ENCODE measurements at places on chromosomes 7 and 10.
A peak's percentile ranks its signal among the peaks of the same experiment; 100 is the strongest.

DNA sequence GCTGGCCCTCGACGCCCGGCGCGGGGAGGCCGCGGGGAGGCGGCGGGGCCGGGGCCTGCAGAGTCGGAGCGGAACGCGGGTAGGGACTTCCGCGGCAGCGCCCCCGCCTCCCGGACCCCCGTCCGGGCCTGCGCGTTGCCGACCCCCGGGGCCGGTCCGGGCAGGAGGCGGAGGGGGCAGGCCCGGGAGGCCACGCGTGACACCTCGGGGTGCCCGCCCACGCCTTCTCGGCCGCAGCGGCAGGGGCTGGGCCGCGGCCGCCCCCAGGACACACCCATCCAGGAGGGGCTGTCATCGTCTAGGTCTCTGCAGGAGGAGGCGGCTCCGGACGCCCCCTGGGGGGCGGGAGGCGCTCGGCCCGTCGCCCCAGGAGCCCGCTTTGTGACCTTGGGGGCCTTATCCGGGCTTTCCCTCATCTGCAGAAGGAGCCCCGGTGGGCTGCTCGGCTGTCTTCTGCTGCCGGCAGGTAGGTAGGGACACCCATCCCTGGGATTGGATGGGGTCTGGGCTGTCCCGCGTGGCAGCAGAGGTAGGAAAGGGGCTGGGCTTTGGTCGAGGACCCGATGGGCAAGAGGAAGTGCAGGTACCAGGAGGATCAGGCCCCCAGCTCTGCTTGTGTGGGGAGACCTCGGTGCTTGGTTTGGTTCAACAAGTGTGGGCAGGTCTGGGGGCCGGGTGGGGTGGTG, 569 bp downstream of the ZNF316 start:
- DNase-seq: peak; percentile 45

DNA sequence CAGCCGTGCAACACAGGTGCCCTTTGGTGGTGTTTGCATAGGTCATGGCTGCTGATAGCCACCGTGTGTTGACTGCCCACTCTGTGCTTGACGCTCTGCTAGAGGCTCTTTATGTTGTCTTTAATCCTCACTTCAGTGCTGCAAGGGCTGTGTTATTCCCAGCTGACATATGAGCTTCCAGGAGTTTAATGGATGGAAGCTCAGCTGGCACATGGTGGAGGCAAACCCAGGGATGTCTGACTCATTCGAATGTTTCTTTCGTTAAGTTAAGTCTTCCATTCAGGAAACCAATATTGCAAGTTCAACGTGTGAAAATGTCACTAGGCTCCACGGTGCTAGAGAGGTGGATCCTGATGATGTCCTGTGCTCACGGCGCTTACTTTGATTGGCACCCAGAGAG, 378.4 kb downstream of the DPP6 start:
- DNase-seq: no peak

GRCh38 chr7:107359520-107360316, 110.1 kb upstream of the GPR22 start:
- DNase-seq: no peak

- DNase-seq: no peak
Observed at GRCh38 chr7:142901426-142902259, 16.1 kb upstream of the TRPV6 start.

DNA sequence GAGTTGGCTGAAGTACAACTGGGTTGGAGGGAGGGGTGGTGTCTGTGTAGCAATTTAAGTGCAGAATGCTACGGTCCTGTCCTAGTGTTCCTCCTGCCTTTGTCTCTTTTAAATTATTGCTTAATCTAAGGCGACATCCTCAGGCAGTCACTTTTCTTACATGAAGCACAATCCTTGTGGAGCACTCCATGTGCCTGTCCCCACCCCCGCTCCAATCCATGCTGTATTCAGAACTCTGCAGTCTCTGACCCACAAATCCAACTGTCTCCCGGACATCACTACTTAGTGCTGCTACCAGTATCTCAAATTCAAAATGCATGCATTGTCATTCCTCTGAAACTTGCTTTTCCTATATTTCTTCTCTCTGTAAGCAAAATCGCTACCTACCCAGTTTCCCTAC, 91.4 kb upstream of the FAM133B start:
- no peak for DNase-seq

- DNase-seq: no peak
Observed at GRCh38 chr7:27661811-27662489, 733 bp downstream of the HIBADH start.

DNA sequence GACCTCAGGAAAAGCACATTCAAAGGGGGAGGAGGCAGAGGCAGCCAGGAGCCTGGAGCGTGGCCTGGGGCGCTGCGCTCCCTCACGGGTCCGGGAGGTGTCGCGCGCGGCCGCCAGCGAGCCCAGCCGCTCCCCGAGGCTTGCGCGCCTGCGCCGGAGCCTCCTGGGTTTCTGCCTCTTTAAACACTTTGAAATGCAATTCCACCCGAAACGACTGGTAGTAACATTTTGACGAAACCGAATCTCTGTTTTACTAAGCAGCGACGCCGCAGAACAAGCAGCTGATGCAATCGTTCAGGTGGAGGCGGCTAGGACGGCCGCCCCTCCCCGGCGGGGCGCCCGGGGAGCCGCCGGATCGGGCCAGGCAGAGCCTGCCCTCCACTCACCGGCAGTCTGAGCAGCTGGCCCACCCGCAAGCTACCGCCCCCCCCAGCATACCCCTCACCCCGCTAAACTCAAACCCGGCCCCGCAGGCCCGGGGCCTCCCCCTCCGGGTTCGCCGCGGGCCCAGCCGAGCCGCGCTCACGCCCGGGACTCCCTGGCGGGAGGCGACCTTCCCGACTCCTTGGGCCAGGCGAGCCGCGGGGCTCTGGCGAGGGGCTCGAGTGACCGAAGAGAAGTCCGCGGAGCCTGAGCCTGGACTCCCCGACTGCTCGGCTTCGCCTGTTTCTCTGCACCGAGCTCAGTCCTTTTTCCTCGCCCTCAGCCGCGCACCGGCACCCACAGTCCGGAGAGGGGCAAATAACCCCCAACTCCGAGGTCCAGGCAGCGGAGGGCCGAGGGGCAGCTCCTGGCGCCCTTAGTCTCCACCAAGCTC, 3.2 kb downstream of the MKX start:
- DNase-seq: peak; percentile 54

GRCh38 chr7:121196286-121196685, 132.5 kb upstream of the WNT16 start:
- DNase-seq: no peak

- no peak for DNase-seq
Observed at GRCh38 chr7:22143491-22143890, 197.8 kb upstream of the CDCA7L start.

DNA sequence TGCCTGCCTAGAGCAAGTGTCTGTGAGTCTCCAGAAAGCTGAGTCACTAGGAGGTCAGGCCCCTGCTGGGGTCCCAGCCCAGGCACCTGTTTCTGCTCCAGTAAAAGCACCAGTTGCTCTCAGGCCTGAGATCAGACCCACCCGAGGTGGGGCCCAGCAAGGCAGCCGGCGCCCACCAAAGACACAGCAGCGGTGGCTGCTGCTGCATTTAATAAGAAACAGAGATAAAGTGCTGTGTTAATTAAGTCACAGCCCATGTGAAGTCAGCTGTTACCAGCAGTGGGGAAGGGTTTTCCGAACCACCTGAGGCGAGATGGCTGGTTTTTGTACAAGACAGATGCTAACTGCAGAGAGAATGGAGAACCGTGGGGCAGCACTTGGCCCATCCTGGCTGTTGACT, 12.1 kb upstream of the LRRC18 start:
- DNase-seq: no peak

GRCh38 chr10:55550236-55550635, 749.2 kb upstream of the PCDH15 start:
- no peak for DNase-seq

DNA sequence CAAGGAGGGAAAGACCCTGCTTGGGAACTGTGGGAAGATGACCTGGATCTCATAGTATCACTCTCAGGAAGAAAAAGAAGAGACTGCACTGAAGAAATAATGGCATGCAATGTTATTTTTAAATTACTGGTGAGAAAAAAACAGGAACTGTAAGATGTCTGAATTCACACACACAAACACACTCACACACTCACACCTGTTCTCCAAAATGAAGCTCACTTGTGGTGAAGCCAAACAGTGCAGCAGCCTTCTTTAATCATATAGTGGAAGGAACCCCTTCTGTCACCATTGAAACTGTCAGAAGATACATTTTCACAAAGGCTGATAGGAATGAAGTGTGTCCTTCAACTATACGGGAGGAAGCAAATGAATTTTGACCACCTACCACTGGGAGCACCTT, 156.5 kb upstream of the GHITM start:
- DNase-seq: no peak

GRCh38 chr7:49778731-49779270, 5.4 kb downstream of the VWC2 start:
- DNase-seq: no peak

GRCh38 chr7:120994512-120995410, 6.2 kb downstream of the CPED1 start:
- no peak for DNase-seq

DNA sequence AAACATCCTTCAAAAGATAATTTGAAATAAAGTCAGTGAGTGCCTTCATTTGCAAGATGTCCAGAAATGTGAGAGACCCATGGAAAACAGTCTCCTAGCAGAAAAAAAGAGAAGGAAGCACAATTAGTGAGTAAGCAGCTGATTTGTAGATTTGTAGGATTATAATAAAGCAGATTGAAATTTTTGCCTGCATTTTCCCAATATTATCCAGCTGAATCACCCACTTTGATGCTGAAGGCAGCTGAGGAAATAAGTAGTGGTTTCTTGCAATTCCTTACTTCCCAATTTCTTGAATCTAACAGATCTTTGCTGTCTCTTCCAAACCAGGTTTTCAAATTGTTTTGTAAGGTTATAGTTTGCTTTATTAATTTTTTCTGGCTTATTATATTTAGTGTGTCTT, 181.4 kb downstream of the GNAT3 start:
- no peak for DNase-seq

- peak; percentile 24 for DNase-seq
Observed at GRCh38 chr10:557792-558328, 131.6 kb downstream of the DIP2C start.

DNA sequence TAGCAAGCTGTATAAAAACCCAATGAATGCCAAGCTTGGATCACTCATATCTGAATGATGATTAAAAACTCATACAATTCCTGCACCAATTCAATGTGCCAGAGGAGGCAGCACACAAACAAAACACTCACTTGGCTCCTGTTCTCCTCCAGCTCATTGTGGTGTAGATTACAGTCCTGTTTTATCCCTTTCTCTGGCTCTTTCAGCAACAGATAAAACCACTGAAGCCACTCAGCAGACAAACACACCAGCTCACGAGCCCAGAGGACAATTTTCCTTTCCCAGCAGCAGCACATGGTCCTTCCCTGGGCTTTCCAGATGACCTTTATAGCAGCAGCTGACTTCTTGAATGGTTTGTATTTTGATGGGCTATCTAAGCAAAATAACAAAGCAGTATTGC, 107.3 kb upstream of the STARD3NL start:
- peak; percentile 7 for DNase-seq

GRCh38 chr7:12570534-12571461, at the start of gene SCIN:
Gene SCIN (plus strand): TSS chr7:12570720. CDS start chr7:12570787, 67 bp downstream.
- DNase-seq: no peak

GRCh38 chr10:88793712-88794299, 8.7 kb upstream of the LIPM start:
- DNase-seq: peak; percentile 53

GRCh38 chr10:12709000-12709401, 292.5 kb downstream of the CCDC3 start:
- DNase-seq: no peak

DNA sequence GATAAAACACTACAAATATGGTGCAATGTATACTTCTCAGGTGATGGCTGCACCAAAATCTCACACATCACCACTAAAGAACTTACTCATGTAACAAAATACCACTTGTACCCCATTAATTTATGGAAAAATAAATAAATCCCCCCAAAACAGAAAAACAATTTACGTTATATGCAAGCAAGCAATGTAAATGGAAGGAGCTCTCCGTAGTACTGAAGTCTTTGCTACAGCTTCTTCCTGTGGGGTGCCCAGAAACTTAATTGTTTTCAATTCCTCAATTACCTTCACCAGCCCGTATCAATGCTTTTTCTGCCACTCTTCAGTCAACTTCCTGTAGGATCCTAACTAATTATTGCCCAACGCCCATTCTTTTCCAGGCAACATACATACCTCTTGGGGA, 138.1 kb downstream of the RELN start:
- DNase-seq: peak; percentile 59

- DNase-seq: no peak
Observed at GRCh38 chr10:19874791-19875190, 58.6 kb downstream of the PLXDC2 start.

DNA sequence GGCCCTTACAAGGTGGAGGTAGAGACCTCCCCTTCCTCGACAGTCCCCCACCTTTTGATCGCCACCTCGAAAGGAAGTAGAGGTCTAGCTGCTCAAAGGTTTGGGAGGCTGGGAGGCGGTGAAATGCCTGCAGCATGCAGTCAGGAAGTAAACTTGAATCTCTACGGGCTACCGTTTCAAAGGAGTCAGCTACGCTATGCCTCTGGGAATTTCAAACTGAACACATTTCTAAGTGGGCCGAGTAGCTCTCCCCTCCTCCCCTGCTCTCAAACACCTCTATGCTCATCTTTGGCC, 68.0 kb downstream of the CXCL12 start:
- no peak for DNase-seq

GRCh38 chr7:22833957-22834356, 11.3 kb upstream of the TOMM7 start:
- DNase-seq: no peak

DNA sequence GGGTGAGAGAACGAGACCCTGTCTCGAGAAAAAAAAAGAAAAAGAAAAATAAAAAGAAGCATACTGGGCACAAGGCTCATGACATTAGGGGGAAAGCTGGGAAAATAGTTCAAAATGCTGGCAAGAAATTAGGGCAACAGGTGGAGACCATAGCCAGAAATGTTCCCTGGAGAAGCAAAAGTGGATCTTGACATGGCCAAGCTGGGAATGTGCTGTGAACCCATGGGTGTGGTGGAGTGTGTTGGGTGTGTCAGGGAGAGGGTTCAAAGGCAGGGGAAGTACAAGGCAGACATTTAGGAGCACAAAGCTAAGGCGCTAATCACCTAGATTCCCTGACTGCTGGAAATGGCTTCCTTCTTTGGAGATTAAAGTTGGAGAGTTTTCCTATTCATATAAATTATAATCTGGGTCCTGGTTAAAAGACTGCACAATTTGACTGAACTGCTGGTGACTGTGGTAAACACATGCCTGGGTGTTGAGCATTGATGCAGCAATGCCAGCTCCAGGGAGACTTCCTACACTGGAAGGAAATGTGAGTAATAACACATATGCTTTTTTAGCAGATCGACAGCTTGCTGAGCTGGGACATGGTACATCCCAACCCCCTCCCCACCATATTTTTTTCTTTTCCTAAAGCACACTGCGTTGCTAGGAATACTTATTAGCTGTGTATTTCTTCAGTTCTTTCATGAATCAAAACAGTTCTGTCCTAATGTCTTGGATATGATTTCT, 70.1 kb upstream of the ARHGAP21 start:
- no peak for DNase-seq

DNA sequence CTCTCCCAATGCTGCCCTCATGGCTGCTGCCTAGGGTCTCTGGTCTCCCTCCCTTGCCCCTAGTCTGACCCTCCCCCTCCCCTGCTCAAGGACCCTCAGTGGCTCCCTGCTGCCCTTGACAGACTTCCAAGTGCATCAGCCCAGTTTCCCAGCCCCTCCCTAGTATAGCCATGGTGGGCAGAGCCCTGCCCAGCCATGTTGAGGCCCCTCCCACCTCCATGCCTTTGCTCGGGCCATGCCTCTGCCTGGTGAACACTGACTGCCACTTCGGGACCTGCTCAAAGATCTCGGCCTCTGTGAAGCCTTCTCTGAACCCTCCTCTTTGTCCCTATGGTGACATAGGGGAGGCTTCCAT, 73.2 kb downstream of the MYL10 start:
- DNase-seq: no peak
